ENCODE measurements at places on chromosomes 13 and 19.

DNA sequence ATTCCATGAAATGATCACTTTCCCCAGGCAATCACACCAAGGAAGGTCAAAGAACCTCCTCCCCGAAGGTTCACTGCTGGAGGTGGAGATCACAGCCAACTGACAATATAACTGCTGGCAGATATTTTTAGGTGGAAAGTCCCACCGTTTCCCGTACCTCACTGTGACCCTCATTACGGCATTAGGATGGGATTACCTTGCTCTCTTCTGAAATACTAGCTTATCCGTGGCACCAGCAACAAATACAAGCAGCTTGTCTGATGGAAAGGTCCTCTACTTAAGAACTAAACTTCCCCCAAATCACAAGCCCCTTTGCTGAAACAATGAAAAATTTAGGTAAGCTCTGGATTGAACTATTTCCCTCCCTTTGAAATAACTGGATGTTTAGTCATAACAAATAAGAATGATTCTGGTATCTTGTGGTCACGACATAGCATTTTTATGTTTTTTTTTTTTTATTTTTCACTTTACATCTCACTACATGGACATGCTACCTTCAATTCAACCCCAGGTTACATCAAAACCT, 178.9 kb downstream of the COL4A1 start:
- DNase-seq: no peak

DNA sequence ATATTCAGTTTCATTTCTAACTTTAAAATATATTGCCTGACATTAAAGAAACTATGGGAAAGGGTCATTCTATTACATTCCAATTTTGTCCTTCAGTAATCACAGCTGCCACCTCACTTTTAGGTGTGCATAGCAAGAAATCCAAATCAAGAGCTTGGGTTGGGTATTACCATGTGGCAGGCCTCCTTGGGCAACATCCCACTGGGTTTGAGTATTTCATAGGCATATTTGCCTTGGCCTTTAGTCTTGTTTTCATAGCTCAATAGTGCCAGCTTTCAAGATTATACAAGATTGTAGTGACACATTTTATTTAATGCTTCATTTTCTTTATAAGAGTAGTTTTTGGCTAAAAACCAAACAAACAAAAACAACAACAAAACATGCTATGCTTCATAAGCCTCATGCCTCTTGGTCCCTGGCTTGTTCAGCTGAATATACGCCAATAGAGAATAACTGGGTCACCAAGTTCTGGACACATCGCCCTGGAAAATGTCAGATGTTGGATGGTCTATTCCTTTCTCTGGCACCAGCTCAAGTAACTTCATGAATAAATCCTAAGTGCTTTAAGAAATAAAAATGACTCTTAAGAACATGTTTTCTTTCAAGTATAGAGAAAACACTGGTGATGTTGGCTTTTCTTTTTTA, 167.4 kb upstream of the STARD13 start:
- no peak for DNase-seq

DNA sequence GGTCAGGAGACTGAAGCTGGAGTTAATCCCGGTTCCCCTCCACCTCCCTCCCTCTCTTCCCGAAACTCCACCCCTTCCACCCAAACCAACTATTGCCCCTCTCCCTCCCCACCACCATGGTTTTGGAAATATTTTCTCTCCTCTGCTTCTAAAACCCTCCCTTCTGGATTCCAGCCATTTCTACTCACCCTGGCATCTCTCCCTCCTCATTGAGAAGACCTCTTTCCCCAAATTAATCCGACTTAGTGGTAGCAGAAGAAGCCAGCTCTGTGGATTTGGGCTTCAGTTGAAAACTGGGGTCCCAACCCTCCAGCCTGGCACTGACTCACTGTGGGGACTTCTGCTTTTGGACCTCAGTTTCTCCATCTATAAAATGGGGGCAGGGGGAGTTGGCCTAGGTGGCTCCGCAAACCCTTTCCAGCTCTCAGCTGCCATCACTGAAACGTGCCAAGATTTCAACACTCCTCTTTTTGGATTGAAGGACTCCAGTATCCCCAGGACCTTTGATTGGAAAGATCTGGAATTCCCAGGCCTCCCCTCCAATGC, 1.6 kb downstream of the GPR4 start:
- no peak for DNase-seq

DNA sequence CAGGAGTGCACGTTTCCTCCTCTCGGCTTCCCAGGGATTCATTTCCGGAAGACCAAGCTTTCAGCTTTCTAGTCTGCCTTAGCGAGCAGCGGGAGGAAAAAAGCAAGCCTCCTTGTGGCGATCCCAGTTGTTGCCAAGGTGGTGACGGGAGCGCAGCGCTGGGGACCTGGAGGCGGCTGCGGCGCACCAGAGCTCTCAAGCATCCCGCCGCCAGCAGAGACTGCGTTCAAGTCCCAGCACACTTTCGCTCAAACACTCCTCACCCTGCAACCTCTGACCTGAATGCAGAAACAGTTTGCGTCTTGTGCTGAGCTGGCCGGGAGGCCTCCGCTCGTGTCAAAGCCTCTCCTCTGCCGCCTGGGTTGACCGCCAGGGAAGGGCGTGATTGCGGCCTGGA, 4.9 kb downstream of the GSX1 start:
- no peak for DNase-seq

GRCh38 chr13:84873951-84874350, 925.3 kb downstream of the SLITRK6 start:
- DNase-seq: no peak

GRCh38 chr13:114049026-114049425, 75.2 kb upstream of the C13orf46 start:
- DNase-seq: no peak
